ENCODE measurements at places on chromosomes 6 and 20. TPM values are rescaled to one million over a fixed set of nuclear protein-coding genes. Genes with fewer than 3 reads are reported as not detected.

The VPS16 gene
- total RNA-seq: 5.8 TPM

DNA sequence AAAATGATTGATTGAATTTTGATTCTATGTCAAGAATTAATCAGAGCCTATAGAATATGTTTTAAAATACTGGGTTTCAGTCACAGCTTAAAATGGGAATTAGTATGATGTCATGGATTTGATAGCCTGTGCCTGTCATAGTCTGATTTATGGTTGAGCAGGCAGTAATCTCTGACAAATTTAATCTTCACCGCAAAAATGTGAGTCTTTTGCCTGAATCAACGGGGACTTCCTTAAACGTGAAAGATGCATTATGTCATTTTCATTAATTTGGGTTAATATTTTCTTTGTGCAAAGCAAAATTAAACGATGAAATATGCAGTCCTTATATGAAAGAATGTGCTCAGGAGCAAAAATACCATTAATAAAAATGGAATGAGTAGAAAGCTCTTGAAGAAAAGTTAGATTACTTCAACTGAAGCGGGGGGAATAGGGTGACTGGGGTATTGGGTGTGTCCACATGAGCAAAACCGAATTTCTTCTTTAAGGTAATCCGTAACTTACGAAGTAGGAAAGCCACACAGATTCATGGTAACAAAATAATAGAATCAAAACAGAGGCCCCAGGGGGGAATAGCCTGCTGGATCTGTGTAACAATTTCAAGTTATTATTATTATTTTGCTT lies 339.6 kb upstream of the NOX3 start:
- H3K4me3 ChIP-seq: no peak overlapping the region
- H3K4me1 ChIP-seq: no peaks in the 10 kb centered on the region
- H3K36me3 ChIP-seq: no peaks in the 10 kb centered on the region
- no peak overlapping the region for H3K27ac ChIP-seq
- DNase-seq: no peak
- no peaks in the 10 kb centered on the region for H3K27me3 ChIP-seq

The NOP56 gene
- 153 TPM for total RNA-seq

- no peak overlapping the region for H3K27ac ChIP-seq
- no peaks in the 10 kb centered on the region for H3K36me3 ChIP-seq
- H3K4me1 ChIP-seq: no peaks in the 10 kb centered on the region
- no peaks in the 10 kb centered on the region for H3K27me3 ChIP-seq
These were observed 24.6 kb downstream of the CYP24A1 start for GRCh38 chr20:54148947-54149764.

GRCh38 chr6:5490501-5491069 lies 229.3 kb downstream of the FARS2 start:
- no peak overlapping the region for H3K27ac ChIP-seq
- H3K27me3 ChIP-seq: no peaks in the 10 kb centered on the region
- no peak overlapping the region for H3K4me3 ChIP-seq
- no peaks in the 10 kb centered on the region for H3K4me1 ChIP-seq

DNA sequence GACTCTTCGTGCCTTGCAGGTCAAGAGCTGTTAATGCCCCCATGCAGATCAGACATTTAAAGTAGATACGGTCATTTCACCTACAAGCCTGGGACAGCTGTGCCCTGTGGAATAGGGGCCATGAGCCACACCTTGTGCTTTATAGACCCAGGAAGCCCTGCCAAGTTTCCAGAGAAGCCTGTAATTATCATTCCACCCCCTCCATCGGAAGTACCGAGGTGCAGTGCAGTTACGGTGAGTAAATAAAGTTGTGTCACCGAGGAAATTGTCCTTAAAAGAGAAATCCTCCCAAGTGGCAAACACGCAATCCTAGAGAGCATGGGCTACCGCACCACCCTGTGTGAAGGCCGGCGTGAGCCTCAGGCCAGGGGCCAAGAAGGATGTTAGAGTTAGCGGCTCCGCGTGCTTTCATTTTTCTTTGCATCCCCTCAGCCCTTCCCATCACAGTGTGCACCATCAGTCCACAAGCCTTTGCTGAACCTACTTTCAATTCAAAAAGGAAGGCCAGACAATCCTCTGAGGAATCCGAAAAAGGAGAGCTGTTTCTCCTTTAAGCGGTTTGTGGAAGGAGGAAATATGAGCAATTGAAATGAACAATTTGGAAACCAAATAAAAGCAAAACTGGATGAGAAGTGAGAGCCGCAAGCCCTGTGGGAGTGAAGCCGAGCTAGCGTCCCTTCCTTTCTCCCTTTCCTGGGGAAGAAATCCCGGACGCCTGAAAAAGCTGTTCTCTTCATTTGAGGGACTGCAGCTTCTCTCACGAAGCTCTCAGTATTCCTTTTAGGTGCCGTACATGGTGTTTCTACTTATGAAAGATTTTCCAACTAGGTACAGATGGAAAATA lies 183.3 kb upstream of the PDE10A start:
- no peak for DNase-seq
- no peaks in the 10 kb centered on the region for H3K27me3 ChIP-seq
- H3K36me3 ChIP-seq: no peaks in the 10 kb centered on the region
- peaks cover 22% of the 10 kb centered on the region for H3K4me1 ChIP-seq
- no peak overlapping the region for H3K27ac ChIP-seq
- H3K4me3 ChIP-seq: peak overlapping the region; percentile 17

The OGFR gene
- 60.7 TPM for total RNA-seq

- H3K36me3 ChIP-seq: peaks cover 76% of the 10 kb centered on the region
- no peaks in the 10 kb centered on the region for H3K27me3 ChIP-seq
- DNase-seq: no peak
These were observed 17.5 kb upstream of the PLCG1 start for GRCh38 chr20:41119614-41120561.

Measured in stomach (tissue), 19 donors.